AG09309 (cell line): ENCODE measurements at places on chromosomes 7 and 10.

DNA sequence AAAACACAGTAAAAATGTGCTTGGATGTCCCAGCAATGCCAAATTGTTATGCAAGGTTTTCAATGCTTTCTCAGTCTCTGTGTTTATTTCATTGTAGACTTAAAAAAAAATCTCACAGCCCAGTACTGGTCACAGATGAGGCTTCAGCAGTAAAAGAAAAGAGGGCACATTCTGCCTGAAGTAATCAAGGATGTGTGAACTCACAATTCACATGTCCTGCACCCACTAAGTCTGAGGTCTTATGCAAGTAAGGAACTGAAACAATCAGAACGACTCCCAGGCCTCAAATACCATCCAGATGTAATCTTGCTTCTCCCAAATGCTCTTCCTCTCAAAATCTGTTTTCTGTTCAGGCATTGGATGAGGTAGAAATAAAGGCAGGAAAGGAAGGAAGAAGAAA, 33.7 kb downstream of the ADRB1 start:
- DNase-seq = no peak

DNA sequence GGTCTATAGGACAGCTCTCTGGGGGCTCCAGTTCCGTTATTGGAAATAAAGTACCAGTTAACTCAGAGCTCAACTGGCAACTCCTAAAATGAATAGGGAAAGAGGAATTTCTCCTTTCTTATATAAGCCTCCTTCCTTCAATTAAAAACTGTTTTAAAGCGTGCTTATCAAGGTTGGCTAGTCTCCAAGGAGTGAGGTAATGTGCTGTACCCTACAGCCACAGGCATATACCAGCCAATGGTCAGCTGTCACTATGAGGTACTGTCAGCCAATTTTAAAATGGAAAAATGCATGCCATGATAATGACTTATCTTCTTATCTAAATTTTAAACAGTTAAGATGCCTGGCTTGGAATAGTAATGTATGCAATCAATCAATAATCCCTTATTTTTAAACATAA, 76.2 kb downstream of the PLCE1 start:
- DNase-seq = no peak

DNA sequence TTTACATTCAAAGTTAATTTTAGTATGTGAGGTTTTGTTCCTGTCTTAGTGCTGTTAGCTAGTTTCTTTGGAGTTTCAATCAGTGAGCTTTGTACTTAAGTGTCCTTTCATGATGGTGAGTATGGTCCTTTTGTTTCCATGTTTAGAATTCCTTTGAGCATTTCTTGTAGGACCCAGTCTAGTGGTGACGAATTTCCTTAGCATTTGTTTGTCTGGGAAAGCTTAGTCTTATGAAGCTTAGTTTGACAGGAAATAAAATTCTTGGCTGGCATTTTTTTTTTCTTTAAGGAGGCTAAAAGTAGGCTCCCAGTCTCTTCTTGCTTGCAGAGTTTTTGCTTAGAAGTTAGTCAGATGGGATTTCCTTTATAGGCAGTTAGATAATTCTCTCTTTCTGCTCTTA, 209.2 kb upstream of the SEMA3C start:
- DNase-seq = no peak

DNA sequence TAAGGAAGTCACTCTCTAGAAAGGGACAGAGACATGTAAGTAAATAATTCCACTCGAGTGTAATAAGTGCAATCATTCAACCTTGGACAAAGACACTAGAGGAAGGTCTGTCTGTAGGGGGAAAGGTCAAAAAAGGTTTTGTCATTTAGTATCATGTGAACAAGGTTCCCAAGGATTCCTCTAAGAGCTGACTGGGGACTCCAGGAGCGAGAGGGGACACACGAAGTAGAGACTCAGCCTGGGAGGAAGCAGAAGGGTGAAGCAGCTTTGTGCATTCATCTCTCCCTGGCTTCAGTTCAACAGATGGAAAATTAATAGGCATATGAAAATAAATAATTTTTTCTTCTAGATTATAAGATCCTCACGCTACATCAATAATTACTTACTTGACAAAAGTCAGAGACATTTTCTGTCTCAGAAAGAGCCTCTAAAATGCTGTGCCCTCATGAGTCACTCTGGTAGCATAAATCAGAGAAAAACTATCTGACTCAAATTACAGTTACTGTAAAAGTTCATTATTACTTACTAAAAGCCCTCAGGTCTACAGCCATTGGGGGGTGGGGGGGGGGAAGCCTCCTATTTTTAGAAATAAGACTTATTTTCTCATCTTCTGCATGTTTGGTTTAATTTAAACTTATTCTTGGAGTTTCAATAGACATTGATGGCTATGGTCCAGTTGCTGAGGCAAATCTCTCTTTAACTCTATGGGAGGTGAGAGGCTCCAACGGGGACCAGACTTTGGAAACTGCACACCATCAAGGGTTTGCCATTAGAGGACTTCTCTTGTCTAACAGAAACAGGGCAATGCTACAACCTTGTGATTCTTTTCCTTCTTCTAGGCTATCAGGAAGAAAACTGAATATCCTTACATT, 275.1 kb upstream of the KLF14 start:
- no peak for DNase-seq
